ENCODE measurements at places on chromosomes 3 and 15. TPM values are rescaled to one million over a fixed set of nuclear protein-coding genes. Genes with fewer than 3 reads are reported as not detected.

GRCh38 chr3:24428481-24428880 is 66.2 kb downstream of the THRB start:
- DNase-seq, result no peak

DNA sequence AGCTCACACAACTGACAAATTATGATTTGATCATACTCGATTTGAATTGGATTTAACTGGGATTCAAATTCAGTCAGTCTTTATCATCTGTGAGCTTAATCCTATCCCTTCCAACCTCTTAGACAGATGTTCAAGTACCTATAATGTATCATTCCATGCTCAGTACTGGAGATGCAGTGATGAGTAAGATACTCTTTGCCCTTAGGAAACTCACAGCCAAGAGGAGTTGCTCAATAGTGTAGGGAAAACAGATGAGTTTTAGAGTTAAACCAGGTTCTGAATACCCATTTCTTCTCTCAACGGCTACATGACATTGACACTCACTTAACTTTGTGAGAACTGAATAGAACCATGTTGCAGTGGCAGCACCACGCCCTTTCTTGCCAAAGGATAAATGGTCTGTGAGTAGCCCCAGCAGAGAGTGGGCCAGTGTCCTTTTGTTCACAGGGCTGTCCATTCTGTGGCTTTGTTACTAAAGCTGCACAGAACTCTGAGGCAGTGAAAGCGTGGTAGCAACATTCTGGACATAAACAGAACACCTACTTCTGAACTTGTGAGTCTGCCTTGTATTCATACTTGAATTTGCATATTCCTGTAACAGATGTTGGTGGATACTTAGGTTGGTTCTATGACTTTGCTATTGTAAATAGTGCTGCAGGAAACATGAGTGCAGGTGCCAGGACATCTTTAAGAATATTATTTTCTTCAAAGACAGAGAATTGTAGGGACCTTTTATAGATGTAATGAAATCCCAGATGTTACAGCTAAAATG is 91.6 kb downstream of the RASA2 start:
- no peak for DNase-seq

- no peak for DNase-seq
These were observed 476.8 kb downstream of the C3orf38 start for GRCh38 chr3:88626456-88627120.

The CISH gene
- 75.1 TPM for total RNA-seq

The PEX11A gene
- total RNA-seq, result 14.2 TPM

The BHLHE40 gene
- total RNA-seq, result 22.7 TPM
